Hematopoietic multipotent progenitor cell treated with erythropoietin and hydrocortisone succinate and interleukin-3 and kit ligand, for 6 days (in vitro differentiated cells): ENCODE measurements at places on chromosomes 13 and 19.

DNA sequence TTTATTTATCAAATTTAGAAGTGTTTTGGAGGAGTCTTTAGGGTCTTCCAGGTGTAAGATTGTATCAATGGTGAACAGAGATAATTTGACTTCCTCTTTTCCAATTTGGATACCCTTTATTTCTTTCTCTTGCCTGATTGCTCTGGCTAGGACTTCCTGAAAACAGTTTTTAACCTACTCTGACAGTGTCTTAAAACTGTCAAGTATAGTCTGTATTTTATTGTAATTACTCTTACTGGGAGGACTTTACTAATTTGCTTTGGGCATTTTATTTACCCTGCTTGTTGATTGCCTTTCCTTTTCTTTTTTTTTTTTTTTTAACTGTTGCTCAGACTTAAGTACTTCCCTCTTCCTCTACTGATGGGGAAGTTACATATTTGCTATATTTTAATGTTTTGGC lies 81.3 kb downstream of the URI1 start:
- no peak for DNase-seq

DNA sequence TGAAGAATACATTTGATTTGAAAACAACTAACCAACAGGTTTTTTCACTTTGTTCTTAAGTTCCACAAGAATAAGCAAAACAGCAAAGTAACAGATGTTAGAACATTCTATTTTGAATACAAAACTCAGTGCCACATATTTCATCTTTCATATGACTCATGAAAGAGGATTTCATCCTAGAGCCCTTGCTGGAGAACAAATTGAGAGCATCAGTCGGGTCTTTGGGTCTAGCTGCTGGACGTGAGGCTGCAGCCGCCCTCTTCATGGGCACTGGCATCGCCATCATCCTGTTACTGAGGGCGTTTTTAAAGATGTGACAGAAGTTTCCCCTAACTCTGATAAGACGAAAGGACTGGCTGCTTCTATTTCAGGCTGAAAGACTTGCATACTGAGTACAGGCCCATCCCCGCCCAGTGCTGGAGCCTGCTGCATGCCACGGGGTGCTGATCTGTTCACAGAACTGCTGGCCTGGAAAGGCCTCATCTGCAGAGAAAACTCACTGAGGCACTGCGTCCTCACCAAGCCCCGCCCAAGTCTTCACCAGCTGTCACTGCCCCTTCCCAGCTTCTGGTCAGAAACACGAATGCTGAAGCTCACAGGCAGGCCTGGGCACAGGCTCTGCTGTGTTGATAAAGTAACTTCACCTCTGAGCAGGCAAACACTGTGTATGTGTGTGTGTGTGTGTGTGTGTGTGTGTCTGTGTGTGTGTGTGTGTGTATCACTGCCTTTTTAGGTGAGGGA lies 101.4 kb downstream of the TUBGCP3 start:
- DNase-seq, result no peak

DNA sequence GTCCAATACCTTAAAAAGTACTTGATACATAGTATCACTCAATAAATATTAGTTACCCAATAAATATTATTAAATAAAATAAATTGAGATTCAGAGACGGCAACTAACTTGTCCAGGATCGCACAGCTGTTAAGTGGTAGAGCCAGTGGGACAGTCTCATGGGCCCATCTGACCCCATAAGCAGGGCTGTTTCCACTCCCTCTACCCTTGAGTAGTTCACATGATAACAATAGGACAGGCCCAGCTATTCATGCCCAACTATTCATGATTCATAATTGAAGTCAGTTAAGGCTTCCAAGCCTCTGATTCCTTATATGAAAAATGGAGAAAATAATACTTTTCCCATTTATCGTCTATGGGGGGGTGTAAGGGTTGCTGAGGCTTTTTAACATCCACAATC lies 78.2 kb downstream of the C13orf42 start:
- no peak for DNase-seq

DNA sequence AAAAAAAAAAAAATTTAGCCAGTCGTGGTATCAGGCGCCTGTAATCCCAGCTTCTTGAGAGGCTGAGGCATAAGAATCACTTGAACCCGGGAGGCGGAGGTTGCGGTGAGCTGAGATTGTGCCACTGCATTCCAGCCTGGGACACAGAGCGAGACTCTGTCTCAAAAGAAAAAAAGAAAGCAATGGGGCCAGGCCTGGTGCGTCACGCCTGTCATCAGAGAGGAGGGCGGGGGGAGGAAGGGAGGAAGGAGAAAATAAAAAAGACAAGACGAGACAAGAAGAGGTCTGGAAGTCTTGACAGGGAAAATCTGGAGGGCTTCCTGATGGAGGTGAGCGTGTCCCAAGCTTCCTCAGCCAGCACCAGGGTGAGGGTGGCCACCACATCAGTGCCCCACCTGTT lies 54.9 kb upstream of the PTPRS start:
- DNase-seq, result no peak

DNA sequence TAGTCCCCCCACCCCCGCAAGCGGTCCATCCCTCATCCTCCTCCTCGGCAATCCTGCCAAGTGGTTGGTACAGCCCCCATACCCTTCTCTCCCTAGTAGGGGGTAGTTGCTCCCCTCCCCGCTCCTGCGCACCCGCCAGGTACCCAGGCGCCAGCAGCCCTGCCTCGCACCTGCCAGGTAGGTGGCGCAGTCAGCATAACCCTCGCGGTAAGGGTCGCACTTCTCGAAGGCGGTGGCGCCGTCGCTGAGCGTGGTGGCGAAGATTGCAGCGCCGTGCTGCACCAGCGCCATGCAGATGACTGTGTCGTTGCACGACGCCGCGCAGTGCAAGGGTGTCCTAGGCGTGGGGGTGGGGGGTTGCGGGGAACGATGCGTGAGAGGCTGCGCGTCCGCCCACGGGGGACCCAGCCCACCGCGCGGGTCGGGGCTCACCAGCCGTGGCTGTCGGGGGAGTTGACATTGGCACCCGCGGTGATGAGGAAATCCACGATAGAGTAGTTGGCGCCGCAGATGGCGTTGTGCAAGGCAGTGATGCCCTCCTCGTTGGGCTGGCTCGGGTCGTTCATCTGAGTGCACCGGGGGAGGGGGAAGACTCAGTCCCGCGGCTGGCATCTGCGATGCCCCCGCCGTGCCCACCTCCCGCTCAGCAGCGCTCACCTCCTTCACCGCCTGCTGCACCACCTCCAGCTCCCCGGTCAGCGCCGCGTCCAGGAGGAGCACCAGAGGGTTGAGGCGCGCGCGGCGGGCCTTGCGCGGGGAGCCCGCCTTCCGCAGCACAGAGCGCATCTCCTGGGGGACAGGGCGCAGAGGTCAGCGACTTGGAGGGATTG lies 15.2 kb upstream of the ERCC2 start:
- DNase-seq, result no peak

- no peak for DNase-seq
These were observed 735 bp upstream of the FLT1 start for GRCh38 chr13:28495538-28496187.

DNA sequence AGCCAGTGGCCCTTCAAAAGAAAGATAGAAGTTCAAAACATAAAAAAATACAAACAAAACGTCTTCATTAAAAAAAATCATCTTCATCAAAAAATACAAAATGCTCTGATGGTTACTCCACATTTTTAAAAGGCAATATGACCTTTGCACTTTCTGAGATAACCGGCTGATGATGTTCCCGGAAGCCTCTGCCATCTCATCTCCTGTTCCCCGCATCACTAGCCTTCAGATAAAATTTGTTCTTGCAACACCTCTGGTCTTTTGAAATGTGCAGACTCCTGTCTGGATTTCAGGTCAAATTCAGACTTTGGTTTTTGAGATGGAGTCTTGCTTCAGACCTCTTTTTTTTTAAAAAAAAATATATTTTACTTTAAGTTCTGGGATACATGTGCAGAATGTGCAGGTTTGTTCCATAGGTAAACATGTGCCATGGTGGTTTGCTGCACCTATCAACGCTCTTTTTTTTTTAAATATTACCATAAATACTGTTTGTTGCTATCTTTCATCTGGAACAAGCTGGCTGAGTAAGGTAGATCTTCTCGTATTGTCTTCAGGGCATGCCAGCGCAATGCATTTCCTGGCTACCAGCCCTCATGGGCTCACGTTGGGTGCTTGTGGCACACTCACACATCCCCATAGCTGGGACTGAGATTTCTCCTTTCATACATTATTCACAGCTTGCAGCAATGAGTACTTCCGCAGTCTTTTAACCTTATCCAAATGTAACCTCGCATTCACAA lies 418.9 kb upstream of the ARGLU1 start:
- no peak for DNase-seq
